Smooth muscle cell of the coronary artery (primary cell): ENCODE measurements at places on chromosomes 16 and 17. TPM values are rescaled to one million over a fixed set of nuclear protein-coding genes. Genes with fewer than 3 reads are reported as not detected.

Gene CDH16
- under 0.01 TPM in 1 of 2 replicates, not detected in the other for total RNA-seq

Gene TAT
- not detected in 2 replicates for total RNA-seq

Gene KRTAP9-2
- not detected in 2 replicates for total RNA-seq

Gene CCL17
- total RNA-seq, result not detected in 2 replicates

Gene GLTPD2
- total RNA-seq, result not detected in 2 replicates

Gene TOB1
- 5.5 and 7.5 TPM in 2 replicates for total RNA-seq

Gene GAST
- total RNA-seq, result not detected in 2 replicates

Gene OMG
- total RNA-seq, result 11.0 TPM in 1 of 2 replicates, not detected in the other

Gene ADAP2
- 0.30 and 2.0 TPM in 2 replicates for total RNA-seq

Gene HP
- total RNA-seq, result 0.35 TPM in 1 of 2 replicates, not detected in the other

Gene GRIN2A
- under 0.01 and 0.12 TPM in 2 replicates for total RNA-seq

Gene ITGB4
- total RNA-seq, result 0.23 TPM in 2 replicates

Gene HES7
- total RNA-seq, result not detected in 2 replicates

Gene LDHD
- total RNA-seq, result 0.12 and 2.0 TPM in 2 replicates

Gene NAT9
- 46.3 and 62.8 TPM in 2 replicates for total RNA-seq

Gene C1QL1
- total RNA-seq, result 0.08 and 0.23 TPM in 2 replicates
